ENCODE measurements at places on chromosomes 4 and X.

GRCh38 chr4:120008957-120009356 lies 57.7 kb downstream of the MAD2L1 start:
- DNase-seq = no peak

- DNase-seq = no peak
Measured at GRCh38 chr4:154399259-154399974, 92.2 kb downstream of the DCHS2 start.

GRCh38 chr4:52950226-52950625 lies 88.1 kb downstream of the RASL11B start:
- DNase-seq = no peak

- peak; percentile 7 for DNase-seq
Measured at GRCh38 chrX:131675596-131676194, 131.8 kb downstream of the OR13H1 start.

DNA sequence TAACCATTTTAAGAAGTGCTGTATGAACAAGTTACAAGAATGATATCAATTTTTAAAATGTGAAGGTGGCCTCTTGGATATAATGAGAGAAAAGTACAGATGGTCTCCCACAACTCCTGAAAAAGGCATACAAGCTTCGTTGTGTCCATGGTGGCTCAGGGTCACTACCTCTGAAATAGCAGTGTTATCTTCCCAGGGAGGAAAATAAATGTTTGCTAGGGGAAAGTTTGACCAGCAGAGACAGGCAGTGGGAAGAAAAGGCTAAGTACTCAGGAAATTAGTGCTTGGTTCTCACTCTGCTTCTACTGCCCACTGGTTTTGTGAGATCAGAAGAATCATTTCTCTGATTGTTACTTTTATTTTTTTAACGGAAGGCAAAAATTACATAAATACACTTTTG lies 39.4 kb downstream of the PPP1R2C start:
- DNase-seq = no peak

- DNase-seq = no peak
Measured at GRCh38 chrX:120736989-120737388, 107.1 kb upstream of the C1GALT1C1 start.

DNA sequence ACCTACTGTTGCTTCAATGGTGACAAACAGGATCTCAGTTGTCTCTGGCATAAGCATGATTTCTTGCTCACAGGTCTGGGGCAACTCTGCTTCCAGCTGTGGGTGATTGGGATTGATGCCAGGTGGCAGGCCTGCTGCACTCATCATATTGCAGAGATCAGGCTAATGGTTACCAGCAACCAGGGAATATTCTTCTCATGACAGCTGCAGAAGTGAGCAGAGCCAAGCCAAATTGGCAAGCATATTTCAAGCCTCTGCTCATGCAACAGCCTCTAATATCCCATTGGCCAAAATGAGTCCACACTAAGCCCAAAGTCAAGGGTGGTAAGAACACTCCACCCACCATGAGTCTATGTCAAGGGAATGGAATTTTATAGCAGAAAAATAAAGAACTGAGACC lies 26.7 kb upstream of the TBC1D19 start:
- no peak for DNase-seq

DNA sequence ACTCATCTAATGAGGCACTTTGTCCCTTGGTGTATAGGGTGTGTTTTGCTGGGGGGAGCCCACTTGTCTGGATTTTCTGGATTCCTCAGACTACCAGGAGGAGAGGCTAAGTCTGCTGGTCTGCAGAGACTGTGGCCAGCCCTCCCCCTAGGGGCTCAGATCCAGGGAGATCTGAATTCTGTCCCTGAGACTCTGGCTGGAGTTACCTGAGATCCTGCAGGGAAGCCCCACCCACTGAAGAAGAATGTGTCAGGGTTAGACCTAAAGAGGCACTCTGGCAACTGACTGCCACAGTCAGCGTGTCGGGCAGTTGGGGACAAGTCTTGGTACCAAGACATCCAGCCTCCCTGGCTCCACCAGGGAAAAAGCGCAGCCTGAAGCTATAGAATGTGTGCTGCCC lies 138.9 kb downstream of the DCAF12L2 start:
- DNase-seq = no peak
